ENCODE measurements at places on chromosomes 13 and 19. TPM values are rescaled to one million over a fixed set of nuclear protein-coding genes. Genes with fewer than 3 reads are reported as not detected.

ERICH6B gene
- not detected for total RNA-seq

SKA3 gene
- 0.55 TPM for total RNA-seq

KLK10 gene
- total RNA-seq, result 0.82 TPM

ZNF730 gene
- 0.41 TPM for total RNA-seq

FGF14 gene
- 1.4 TPM for total RNA-seq

TRMT1 gene
- total RNA-seq, result 25.8 TPM

RELB gene
- total RNA-seq, result 4.3 TPM

MCOLN1 gene
- 17.4 TPM for total RNA-seq

UQCRFS1 gene
- total RNA-seq, result 46.4 TPM

LILRB2 gene
- total RNA-seq, result 5.0 TPM

LGALS14 gene
- total RNA-seq, result not detected
